Hepatocyte (in vitro differentiated cells): ENCODE measurements at places on chromosomes 13 and 19. TPM values are rescaled to one million over a fixed set of nuclear protein-coding genes. Genes with fewer than 3 reads are reported as not detected.

Gene NUFIP1
- polyA plus RNA-seq: 5.5 and 6.2 TPM in 2 replicates

Gene ZSCAN4
- polyA plus RNA-seq: not detected in 2 replicates

Gene TEX29
- 1.8 and 4.2 TPM in 2 replicates for polyA plus RNA-seq

Gene C19orf67
- polyA plus RNA-seq: not detected in 2 replicates

Gene LIM2
- not detected in 2 replicates for polyA plus RNA-seq

Gene SAMD1
- polyA plus RNA-seq: 44.8 and 45.6 TPM in 2 replicates

Gene CGB5
- 0.22 and 1.2 TPM in 2 replicates for polyA plus RNA-seq

Gene NAPSA
- 2.7 and 12.1 TPM in 2 replicates for polyA plus RNA-seq

Gene MAST1
- polyA plus RNA-seq: 0.22 and 0.54 TPM in 2 replicates

- no peak overlapping the region for H3K27ac ChIP-seq
- no peak for DNase-seq
- H3K27me3 ChIP-seq: no peaks in the 10 kb centered on the region
- no peak overlapping the region for H3K4me3 ChIP-seq
- H3K4me1 ChIP-seq: peaks cover 12% of the 10 kb centered on the region
Observed at GRCh38 chr19:1648459-1648849, 4.0 kb downstream of the TCF3 start.

GRCh38 chr13:105655046-105655445 lies 880.4 kb downstream of the EFNB2 start:
- H3K27me3 ChIP-seq: no peaks in the 10 kb centered on the region
- no peak overlapping the region for H3K4me3 ChIP-seq
- H3K27ac ChIP-seq: no peak overlapping the region
- H3K4me1 ChIP-seq: no peaks in the 10 kb centered on the region
- DNase-seq: no peak

DNA sequence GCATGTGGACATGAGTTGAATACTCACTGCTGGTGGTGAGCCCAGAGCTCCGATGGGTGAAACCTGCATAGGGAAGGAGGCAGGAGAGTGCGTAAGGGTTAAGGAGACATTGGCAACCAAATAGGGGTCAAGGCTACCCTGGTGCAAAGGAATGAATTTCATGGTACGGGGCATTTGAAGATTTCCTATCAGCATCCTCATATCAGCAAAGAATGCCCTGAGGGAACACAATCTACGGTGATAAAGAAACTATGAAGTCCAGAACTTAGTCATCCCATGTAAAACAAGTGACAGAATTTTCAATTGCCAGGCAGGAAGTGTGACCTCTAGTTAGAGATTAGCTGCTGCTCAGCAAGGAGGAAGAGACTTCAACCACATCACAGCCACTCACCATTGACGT lies 64.9 kb downstream of the MBD3L1 start:
- no peaks in the 10 kb centered on the region for H3K36me3 ChIP-seq
- no peak overlapping the region for H3K4me3 ChIP-seq
- no peak for DNase-seq
- no peaks in the 10 kb centered on the region for H3K4me1 ChIP-seq
- no peaks in the 10 kb centered on the region for H3K27me3 ChIP-seq

DNA sequence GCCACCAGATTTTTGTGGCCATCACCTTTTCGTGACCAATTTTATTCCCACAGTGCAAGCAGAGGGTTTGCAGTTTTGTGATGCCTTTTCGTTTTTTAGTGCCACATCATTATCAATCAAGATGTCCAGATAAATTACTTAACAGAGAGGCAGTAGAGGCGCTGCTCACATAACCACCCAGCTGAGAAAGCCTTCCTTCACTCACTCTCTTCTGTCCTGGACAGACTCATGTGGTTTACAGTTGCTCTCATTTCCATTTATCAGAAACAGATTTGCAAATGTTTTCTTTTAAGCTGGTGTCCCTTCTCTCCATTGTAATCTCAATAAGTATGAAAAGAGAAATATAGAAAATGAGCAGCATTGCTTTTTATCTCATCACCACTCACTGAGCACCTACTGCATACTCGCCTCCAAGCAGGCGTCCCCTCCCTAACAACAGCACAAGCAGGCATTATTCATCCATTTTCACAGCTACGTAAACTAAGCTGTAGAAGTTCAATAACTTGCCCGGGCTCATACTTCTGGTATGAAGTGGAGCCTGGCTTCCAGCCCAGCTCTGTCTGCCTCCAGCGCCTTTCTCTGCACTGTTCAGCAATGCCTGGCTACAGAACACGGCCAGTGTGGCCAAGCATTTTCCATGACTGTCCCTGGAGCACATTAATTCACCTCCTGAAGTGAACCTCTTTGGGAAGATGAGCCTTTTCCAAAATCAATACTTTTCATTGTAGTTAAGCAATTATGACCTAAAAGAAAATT lies 34.6 kb upstream of the KATNAL1 start:
- H3K27ac ChIP-seq: peak overlapping the region; percentile 34
- DNase-seq: peak; percentile 75
- H3K4me1 ChIP-seq: peaks cover 19% of the 10 kb centered on the region
- no peaks in the 10 kb centered on the region for H3K36me3 ChIP-seq

DNA sequence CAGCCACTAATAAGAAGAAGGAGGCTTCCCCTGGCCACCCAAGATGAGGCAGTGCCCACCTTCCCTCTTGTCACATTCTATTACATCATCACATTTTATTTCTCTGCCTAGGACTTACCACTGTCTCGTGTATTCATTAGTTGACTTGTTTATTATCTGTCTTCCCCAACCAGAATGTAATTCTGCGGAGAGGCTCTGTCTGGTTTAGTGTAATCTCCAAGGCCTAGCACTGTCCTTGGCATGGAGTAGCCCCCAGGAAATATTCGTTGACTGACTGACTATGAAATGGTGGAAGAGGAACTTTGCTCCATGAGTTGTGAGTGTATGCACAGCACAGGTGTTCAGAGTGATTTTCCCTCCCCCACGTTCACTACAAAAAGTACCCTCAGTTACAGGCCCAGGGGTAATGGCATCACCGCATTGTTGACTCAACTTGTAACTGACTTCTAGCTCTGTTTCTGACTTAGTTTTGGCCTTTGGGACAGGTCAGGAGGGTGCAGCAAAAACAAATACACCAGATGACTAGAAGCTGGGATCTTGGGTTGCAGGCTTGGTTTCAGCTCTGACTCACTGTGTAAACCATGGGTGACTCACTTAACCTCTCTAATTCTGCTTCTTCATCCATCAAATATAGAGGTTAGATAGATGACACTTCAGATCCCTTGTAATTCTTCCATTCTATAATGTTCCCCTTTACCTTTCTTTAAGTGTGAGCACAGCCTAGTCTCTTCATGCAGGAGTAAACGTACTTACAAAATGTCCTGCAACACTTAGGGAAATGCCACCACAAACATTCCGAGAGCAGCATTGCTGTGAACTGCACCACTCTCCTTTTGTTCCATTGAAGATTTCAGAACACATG lies 229.7 kb downstream of the KCNRG start:
- peak overlapping the region; percentile 87 for H3K27ac ChIP-seq
- peaks cover 21% of the 10 kb centered on the region for H3K4me1 ChIP-seq
- H3K4me3 ChIP-seq: no peak overlapping the region
- no peaks in the 10 kb centered on the region for H3K27me3 ChIP-seq
- DNase-seq: peak; percentile 77

DNA sequence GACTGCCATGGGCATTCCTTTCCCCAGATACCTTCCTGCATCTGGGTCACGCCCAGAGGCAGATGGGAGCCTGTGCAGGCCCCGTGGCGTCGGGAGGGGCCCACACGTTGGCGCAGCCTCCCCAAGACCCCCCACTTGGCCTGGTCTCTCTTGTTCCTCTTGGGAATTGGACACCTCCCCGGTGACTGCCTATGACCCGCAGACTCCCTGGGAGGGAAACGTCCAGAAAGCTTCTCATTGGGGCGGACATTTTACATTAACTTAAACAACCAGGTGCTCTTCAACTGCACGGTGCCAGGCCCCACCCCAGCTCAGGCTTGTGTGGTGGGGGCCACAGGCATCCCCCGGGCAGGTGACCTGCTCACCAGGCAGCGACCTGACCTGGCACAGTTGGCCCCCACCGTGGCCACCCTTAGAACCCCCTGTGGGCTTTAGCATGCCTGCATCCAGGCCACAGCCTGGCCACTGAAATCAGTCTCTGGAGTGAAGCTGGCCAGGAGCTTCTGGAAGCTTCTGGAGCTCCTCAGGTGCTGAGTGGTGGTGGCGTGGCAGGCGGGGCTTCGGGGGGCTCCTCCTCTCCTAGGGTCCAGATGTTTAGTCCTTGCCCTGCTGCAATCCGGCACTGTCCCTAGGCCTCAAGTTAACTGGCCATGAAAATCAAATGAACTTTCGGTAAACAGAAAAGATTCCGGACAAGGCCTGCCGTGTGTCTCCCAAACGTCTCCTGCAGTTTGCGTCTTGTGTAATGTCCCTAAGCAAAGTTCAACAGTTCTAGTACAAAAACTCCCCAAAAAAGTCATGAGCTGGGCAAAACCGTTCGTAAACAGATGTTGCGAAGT lies 8.5 kb upstream of the PROZ start:
- H3K4me3 ChIP-seq: no peak overlapping the region
- no peak overlapping the region for H3K27ac ChIP-seq
- peaks cover 13% of the 10 kb centered on the region for H3K4me1 ChIP-seq
- H3K27me3 ChIP-seq: no peaks in the 10 kb centered on the region
- no peak for DNase-seq

- no peaks in the 10 kb centered on the region for H3K27me3 ChIP-seq
- no peak for DNase-seq
- no peak overlapping the region for H3K27ac ChIP-seq
- no peaks in the 10 kb centered on the region for H3K4me1 ChIP-seq
- H3K4me3 ChIP-seq: no peak overlapping the region
- no peaks in the 10 kb centered on the region for H3K36me3 ChIP-seq
Observed at GRCh38 chr13:42378383-42378780, 106.4 kb downstream of the AKAP11 start.

- no peaks in the 10 kb centered on the region for H3K4me1 ChIP-seq
- DNase-seq: no peak
- no peaks in the 10 kb centered on the region for H3K27me3 ChIP-seq
- H3K4me3 ChIP-seq: no peak overlapping the region
- H3K27ac ChIP-seq: no peak overlapping the region
Observed at GRCh38 chr13:46339035-46339666, 47.9 kb downstream of the RUBCNL start.

DNA sequence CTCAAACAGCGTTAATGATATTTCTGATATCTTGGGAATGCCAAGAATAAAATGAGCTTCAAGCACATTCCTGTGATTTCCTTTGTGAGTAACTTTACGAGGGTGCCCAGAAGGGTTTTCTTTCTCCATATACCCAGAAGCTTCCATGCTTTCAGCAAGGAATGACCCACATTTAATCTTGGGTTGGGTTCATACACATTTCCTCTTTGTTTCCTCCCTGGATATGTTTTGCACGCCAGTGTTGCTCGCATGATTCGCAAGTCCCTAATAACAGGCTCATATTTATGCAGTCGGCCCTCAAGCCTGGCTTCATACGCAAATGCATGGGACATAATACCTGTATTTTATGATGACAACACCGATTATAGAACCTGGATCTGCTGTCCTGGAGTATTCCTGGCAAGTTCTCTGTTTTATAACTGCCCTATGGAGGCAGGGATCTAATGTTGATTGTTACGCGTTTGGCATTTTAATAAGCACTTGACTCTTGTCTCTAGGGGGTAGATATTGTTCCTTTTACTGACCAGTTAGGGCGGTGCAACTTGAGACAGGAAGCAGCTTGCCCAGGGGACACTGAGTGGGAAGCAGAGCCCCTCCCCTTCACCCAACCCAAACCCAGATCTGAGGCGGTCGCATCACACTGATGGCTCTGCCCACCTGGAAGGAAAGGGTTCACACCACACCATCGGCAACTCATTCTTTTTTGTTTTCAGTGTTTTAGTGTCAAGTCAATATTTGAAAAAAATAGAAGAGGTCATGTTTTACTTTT lies 220.4 kb upstream of the SOX1 start:
- no peak overlapping the region for H3K4me3 ChIP-seq
- no peak for DNase-seq
- no peak overlapping the region for H3K27ac ChIP-seq
- H3K27me3 ChIP-seq: peaks cover 26% of the 10 kb centered on the region

- DNase-seq: peak; percentile 41
- H3K27me3 ChIP-seq: no peaks in the 10 kb centered on the region
- no peaks in the 10 kb centered on the region for H3K36me3 ChIP-seq
- H3K4me3 ChIP-seq: no peak overlapping the region
- peaks cover 7% of the 10 kb centered on the region for H3K4me1 ChIP-seq
Observed at GRCh38 chr19:35063940-35064818, 22.7 kb downstream of the HPN start.

DNA sequence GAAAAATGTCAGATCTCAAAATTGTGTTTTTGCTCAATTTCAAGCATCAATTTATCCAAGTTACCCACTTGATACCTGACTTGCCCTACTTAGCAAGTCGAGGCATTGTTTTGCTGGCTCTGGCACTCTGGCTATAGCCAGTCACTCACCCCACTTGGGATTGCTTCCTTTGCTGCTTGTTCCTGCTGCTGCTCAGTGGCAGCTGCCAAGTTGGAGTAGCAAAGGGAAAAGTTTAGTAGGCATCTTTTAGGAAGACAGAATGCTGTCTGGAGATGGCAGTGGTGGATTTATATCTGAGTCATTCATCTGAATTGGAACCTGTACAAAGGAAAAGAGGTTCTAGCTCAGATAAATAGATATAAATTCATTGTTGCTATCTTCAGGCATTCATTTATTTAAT lies 41.2 kb downstream of the PCCA start:
- DNase-seq: no peak
- H3K27me3 ChIP-seq: no peaks in the 10 kb centered on the region
- H3K4me1 ChIP-seq: no peaks in the 10 kb centered on the region
- no peak overlapping the region for H3K4me3 ChIP-seq
- H3K36me3 ChIP-seq: no peaks in the 10 kb centered on the region

DNA sequence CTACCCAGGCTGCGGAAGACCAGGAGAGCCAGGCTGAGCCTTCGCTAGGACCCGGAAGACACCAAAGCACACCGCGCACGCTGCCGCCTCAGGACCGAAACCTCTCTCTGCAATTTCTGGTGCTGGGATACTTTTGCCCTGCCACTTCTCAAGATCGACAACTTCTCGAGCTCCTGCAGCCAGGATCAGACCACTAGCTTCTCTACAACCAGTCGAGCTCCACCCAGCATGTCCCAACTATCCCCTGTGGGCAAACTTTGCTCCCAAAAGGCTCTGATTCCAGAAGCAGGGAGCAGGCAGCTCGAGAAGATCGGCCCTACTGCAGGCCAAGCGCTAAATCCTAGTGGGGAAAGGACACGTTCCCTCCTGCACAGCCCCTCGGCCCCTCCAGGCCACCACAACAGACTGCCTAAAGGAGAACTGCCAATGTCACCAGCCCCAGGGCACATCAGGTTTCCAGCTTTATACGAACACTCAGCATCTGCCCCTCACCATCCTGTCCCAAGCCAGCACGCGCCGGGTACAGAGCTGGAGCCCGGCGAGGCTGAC lies 979 bp downstream of the AKAP8 start:
- no peaks in the 10 kb centered on the region for H3K36me3 ChIP-seq
- H3K4me1 ChIP-seq: peaks cover 31% of the 10 kb centered on the region
- H3K27me3 ChIP-seq: no peaks in the 10 kb centered on the region
- peak; percentile 77 for DNase-seq
- H3K4me3 ChIP-seq: peak overlapping the region; percentile 38
- peak overlapping the region; percentile 98 for H3K27ac ChIP-seq

GRCh38 chr13:48562296-48563066 lies 29.6 kb upstream of the RCBTB2 start:
- H3K27me3 ChIP-seq: no peaks in the 10 kb centered on the region
- no peak overlapping the region for H3K27ac ChIP-seq
- no peak overlapping the region for H3K4me3 ChIP-seq
- no peaks in the 10 kb centered on the region for H3K36me3 ChIP-seq
- DNase-seq: no peak

- DNase-seq: no peak
- no peaks in the 10 kb centered on the region for H3K36me3 ChIP-seq
- H3K27me3 ChIP-seq: no peaks in the 10 kb centered on the region
Observed at GRCh38 chr13:73873940-73874830, 260.0 kb downstream of the KLF12 start.
